ENCODE measurements at places on chromosomes 11 and 22.

DNA sequence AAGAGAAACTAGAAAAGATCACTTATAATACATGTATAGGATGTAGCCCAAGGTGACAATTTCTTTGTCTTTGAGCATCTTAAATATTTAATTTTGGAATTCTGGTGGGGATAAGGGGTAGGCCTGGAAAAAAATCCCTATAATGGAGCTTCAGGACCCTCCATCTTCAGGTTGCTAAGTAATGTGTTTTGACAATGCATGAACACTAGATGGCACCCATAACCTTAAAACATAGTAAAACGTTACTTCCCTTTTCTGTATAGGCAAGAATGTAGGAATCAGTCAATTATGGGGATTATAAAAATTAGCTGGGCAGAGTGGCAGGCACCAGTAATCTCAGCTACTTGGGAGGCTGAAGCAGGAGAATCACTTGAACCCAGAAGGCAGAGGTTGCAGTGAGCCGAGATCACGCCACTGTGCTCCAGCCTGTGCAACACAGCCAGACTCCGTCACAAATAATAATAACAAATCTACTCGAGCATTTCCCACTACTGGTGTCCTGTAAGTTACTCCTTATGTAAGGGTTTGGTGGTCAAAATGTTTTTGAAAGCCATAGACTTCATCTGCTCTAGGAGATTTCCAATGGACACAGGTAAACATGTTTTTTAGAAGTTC is 541.9 kb upstream of the CCDC90B start:
- DNase-seq = no peak

- no peak for DNase-seq
Measured at GRCh38 chr11:60390419-60390818, 5.8 kb upstream of the MS4A14 start.

- DNase-seq = no peak
Measured at GRCh38 chr11:43987384-43988039, 45.1 kb downstream of the C11orf96 start.

DNA sequence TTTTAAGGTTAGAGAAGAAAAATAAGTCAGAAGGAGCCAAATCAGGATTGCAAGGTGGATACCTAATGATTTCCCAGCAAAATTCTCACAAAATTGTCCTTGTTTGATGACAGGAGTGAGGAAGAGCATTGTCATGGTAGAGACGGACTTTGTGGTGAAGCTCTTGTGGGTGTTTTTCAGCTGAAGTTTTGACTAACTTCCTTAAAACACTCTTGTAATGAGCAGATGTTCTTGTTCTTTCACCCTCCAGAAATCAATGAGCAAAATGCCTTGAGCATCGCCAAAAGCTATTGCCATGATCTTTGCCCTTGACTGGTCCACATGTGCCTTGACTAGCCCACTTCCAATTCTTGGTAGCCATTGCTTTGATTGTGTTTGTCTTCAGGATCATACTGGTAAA is 20.0 kb downstream of the CALCB start:
- DNase-seq = no peak

GRCh38 chr11:67303835-67304411 is 593 bp downstream of the SSH3 start:
- DNase-seq = no peak

GRCh38 chr11:124482362-124483147 is 37.1 kb upstream of the OR8B8 start:
- DNase-seq = no peak
